ENCODE measurements at places on chromosomes 13 and 19.
A peak's percentile ranks its signal among the peaks of the same experiment; 100 is the strongest.

GRCh38 chr19:40464059-40465024 lies 1.2 kb downstream of the BLVRB start:
- DNase-seq = peak; percentile 56

- DNase-seq = peak; percentile 21
These were observed 6.0 kb upstream of the WDR88 start for GRCh38 chr19:33125929-33126388.

- DNase-seq = no peak
These were observed 821.9 kb downstream of the DACH1 start for GRCh38 chr13:71045101-71045500.

DNA sequence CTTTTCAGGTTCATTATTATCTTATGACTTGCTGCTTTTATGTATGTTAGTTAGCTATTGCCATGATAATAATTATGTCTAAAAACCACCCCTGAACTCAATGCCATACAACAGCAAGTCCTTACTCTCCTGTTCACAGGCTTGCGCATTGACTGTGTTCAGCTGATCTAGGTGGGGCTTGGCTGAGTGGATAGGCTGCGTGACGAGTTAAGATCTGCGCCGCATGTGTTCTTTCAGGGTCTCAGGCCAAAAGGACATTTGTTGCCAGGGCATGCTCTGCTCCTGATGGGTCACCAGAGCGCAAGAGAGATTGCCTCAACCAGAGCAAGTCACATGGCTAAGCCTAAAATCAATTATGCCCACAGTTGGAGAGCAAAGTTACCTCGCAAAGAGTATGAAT lies 859 bp downstream of the ZNF568 start:
- DNase-seq = no peak

GRCh38 chr13:111304603-111305289 lies 15.7 kb upstream of the TEX29 start:
- DNase-seq = no peak

GRCh38 chr13:71939186-71939585 lies 72.2 kb upstream of the DACH1 start:
- no peak for DNase-seq

DNA sequence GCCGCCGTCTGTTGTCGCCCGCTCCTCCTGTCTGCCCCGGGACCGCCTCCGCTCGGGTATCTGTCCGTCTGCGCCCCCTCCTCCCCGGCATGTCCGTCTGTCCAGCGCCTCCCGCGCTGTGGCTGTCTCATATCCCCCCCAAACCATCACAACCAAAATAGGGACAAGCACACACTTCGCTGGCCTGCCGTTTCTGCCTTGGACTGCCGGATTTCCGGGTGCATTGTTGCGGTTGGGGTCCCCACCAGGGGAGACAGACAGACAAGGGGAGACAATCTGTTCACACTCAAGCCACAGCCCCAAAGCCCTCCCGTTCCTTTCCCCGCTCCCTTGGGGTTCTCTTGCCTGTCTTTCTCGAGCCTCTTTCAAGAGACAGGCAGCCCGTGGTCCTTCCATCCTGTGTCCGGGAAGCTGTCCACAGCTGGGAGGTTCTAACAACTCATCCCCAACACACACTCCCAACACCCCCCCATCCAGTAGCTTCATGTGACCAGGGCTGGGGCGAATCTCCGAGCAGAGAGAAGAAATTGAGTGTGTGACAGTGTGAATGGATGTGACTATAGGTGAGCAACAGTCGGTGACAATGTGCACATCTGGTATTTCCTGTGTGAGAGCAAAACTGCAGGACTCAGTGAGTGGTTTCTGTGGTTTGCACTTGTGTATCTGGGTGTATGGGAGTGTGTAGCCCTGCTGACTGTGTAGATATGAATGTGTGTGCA lies 16.5 kb upstream of the FOSB start:
- DNase-seq = no peak

DNA sequence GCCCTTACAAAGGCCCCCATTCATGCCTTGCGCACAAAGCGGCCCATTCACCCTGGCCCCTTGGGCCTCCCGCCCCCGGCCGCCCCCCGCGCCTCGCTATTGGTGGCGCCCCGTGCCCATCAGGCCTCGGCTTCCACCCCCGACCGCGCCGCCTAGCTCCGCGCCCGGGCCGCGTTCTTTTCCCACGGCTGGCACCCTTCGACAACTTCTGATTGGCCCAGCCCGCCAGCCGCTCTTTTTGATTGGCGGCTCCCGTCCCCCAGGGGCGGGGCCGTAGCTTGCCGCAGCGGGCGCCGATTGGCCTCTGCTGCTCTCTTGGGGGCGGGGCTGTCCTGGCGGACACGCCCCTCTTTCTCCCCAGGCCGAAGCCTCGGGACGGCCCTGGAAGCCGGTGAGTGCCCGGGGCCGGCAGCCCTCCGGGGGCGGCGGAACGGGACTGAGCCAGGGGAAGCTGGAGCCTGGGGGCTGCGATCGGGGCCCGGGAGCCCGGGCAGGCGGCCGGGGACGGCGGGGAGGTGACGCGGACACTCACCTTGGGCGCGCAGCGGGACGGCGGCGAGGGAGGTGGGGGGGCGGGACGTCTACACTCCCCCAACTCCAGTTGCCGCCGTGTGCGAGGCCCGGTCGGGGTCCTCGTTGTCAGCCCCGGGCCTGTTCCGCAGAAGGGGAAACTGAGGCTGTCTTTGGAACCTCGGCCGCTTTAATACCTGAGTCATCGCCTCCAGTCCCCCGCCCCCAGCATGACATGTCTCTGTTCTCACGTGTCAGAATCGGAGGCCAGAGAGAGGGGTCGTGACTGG lies at the start of gene MYH14:
Gene MYH14 (plus strand): TSS at position 342 of the 800 bp plus-strand sequence. CDS start 6,744 bp downstream, outside the sequence.
- no peak for DNase-seq

DNA sequence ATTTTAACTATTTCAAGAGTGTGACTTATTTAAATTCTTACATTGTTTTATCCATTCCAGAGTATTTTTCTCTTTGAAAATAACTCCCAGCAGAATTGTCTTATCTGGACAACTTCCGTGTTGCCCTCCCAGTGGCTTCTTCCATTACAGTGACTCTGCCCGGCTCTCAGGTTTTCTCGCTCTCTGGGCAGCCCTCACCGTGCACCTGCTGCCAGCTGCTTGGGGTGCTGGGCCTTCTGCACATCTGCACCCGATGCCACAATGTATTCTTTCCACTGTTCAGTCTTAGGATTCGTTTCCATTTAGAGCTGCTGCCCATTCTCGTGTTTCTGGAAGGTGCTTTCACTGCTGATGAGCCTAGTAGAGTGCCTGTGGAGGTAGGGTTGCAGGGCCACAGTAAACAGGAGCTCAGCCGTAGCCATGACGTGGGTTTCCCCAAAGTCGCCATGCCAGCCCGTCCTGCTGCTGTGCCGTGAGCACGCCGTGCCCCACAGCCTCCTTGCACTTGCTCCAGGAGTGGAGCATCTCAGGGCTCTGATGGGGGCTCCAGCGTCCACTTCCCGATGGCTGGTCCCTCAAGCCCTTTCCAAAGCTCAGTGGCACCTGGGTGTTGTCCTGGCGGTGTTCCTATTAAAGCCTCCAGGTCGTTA lies 46.1 kb upstream of the DCUN1D2 start:
- no peak for DNase-seq

- DNase-seq = no peak
These were observed 16.2 kb downstream of the NCLN start for GRCh38 chr19:3201911-3202310.

DNA sequence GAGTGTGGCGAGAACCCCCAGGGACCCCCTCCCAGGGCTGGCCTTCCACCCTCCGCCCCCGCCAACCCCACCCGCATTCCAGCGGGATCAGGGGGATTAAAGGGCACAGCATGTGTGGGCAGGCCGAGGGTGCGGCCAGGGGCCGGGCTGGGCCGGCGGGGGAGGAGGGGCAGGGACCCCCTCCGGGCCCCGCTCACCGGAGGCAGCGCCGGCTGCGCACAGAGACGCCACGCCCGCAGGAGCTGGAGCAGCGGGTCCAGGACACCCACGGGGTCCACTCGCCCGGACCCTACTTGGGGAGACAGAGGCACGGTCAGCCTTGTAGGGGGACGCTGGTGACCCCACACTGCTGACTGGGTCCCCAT lies 2.4 kb downstream of the ADAMTSL5 start:
- DNase-seq = no peak

GRCh38 chr13:46053162-46054012 lies 841 bp upstream of the ZC3H13 start:
- no peak for DNase-seq

DNA sequence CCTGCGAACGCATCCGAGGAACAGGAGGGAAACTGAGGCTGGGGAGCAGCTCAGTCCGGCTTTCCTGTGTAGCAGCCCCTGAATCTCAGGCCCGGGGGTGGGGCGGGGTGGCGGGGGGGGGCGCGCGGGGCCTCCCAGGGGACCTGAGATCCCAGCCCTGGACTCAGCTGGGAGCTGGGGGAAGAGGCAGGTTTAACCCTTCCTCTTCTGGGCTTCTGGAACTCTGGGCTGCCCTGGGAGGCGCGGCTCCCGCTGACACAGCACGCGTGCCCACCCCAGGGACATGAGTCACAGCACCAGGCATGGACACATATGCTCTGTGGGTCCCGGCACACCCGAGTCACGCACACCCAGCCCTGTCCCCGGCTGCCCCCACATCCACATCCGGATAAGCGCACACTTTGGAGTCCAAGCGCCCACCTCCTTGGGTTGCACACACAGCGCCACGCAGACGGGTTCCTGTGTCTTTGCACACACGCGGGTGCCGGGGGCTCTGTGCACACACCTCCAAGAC lies 3.5 kb upstream of the CIRBP start:
- DNase-seq = no peak

DNA sequence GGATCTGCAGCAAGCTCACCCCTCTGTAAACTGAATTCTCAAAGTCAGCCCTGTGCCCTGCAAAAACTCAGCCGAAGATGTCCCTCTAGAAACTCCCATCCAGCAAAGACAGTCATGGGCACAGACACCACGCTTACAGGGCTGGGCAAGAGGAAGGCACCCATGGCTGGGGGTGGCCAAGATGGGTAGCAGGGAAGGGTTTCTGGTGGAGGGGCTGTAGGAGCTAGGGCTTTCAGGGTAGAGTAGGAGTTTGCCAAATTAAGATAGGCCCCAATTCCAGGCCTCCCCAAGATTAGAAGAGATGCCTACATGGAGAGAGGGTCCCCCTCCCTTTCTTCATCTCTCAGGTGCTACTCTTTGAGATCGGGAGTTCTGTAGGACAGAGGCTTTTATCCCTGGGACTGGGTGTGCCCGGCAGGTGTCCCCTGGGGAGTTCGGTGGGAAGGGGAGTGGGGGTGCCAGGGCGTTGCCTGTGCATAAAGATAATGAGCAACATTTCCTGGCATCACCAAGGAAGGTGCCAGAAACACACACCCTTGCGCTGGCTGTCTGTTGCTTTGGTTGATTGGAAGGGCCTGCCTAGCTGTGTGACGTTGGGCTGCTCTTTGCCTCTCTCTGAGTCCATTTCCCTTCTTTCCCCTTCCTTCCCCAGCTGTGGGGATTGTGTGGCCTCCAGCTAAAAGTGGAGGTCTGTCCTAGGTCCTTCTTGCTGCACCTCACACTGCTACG lies 9.4 kb downstream of the NRTN start:
- DNase-seq = no peak

DNA sequence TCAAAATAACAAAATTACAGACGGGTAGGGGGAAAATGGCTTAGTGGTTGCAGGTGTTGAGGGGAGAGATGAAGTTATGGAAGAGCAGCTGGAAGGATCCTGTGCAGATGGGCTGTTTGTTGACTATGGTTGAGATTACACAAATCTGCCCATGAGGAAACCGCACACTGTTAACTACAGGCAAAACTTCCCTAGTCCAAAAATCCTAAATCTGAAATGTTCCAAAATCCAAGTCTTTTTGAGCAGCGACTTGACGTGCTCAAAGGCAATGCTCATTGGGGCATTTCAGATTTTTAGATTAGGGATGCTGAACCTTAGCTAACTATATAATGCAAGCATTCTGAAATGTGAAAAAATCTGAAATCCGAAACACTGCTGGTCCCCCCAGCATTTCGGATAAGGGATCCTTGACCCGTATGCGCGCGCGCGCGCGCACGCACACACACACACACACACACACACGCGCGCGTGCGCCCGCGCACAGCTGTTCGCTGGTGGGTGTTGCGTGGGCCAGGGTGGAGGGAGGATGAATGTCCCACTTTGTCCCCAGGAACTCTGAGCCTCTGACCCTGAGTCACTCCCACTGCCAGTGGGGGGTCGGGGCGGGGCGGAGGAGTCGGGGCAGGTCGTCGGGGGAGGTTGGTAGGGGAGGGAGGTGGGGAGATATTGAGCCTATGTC lies 6.8 kb downstream of the F2RL3 start:
- no peak for DNase-seq

DNA sequence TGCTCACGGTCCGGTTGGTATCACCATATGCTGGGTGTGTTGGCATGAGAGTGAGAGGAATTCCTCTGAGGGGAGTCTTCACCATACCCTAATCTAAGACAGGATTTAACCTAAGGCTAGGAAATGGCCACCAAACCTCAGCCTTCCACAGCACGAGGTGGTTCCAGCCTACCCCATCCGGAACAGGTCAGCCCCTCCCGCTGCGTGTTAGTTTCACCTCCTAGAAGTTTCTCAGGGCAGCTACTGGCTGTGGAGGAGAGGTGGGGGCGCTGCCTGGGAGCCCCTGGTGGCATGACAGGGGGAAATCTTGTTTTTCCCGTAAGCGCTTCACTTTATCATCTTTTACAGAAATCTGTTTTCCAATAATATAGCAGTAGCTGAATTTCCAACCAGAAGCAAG lies 55.1 kb downstream of the RGCC start:
- DNase-seq = no peak

GRCh38 chr13:111046590-111047141 lies 68.4 kb upstream of the ARHGEF7 start:
- DNase-seq = no peak

DNA sequence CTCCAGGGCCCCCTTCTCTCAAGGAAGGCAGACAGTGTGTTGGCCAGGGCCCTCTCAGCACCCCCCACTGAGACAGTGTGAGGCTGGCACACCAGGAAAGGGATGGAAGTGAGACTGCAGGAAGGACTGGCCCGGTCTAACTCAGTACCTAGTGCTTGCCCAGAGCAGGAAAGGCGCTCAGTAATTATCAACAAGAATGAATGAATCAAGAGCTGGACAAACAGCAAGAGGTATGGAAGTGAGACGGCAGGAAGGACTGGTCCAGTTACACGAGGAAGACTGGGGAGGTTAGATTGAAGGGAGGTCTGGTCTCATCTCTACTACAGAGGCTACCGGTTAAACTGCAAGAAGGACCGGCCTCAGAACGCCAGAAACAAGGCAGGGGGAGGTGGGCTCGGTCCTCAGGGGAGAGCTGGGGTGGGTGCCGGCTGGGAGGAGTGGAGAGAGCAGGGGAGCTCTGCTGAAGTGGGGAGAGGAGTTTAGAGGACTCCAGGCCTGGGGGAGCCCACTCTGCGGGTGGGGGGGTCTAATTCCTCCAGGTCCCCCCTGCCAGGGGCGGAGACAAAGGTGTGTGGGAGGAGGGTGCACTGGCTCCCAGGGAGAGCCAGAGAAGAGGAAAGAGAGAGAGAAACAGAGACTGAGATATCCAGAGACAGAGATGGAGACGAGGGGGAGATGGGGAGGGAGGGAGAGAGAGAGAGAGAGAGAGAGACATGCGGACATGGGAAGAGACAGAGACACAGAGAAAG lies 1.1 kb downstream of the SLC8A2 start:
- DNase-seq = no peak

DNA sequence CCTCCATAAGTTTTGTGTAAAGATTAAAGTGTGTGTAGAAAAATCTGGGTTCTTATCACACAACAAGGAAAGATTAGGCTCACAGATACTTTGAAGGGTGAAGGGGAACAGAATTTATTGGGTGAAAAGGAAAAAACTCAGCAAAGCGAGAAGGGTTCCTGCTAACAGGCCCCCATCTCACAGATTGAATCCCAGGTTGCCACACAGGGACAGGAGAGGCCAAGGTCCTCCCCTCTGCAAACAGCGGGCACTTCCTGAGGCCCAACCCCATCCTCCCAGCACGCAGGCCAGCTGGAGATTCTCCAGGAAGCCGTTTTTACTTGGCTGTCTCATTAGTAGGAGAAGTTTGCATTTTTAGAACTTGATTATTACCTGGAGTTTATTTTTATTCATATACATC lies 15.2 kb upstream of the ERCC5 start:
- DNase-seq = no peak
